ENCODE measurements at places on chromosomes 4 and X.

DNA sequence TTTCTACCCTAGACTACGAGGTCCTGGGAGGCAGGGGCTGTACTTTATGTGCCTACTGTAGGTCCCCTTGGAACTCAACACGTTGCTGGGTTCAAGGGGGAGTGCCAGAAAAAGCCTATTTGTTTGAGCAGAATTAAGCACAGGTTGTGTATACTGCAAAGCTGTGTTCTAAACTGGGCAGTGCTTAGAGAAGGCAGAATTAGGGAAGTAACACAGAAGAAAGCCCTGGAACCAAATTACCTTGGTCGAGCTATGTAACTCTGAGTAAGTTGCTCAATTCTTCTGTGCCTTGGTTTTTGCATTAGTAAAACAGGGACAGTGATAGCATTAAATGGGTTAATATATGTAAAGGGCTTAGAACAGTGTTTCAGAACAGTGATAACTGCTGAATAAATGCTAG, 245.0 kb upstream of the SFRP2 start:
- no peak for DNase-seq

DNA sequence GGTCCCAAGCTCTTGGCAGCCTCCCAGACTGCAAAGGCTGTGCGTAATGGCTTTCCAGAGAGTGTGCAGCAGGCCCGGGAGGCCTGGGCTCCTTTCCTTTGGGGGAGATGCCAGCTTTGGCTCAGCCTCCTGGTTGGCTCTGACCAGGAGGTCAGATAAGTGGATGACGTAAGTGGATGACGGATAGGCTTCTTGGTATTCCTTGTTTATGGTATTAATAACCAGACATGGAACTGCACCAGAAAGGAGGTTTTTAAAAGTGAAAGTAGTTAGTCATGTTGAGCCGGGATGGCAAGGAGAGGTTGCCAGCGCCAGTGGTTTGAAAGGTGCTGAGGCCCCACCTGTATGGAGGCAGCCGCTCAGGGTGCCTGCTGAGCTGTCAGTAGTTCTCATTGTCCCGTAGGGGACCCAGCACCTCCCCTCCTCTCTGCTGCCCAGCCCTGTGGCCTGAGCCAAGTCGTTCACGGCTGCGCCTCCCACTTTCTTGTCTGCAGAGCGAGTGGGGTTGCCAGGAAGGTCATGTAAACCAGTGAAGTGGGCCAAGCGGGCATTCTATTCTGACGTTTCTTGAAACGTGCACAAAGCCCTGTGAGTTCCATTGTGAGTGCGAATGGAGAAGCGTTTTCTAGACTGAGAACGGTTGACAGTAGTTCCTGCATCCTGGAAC, 28.7 kb upstream of the STOX2 start:
- no peak for DNase-seq

DNA sequence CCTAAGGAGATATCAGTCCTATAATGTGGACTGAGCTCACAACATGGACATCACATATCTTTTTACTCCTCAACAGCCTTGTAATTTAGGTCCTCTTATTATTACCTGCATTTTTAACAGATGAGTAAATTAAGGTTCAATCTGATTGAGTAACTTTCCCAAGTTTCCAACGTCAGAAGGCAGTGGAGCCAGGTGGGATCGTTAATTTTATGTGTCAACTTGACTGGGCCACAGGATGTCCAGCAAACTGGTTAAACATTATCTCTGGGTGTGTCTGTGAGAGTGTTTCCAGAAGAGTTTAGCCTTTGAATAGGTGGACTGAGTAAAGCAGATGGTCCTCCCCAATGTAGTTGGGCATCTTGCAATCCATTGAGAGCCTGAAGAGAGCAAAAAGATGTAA, 59.0 kb upstream of the SLIT2 start:
- DNase-seq: no peak

DNA sequence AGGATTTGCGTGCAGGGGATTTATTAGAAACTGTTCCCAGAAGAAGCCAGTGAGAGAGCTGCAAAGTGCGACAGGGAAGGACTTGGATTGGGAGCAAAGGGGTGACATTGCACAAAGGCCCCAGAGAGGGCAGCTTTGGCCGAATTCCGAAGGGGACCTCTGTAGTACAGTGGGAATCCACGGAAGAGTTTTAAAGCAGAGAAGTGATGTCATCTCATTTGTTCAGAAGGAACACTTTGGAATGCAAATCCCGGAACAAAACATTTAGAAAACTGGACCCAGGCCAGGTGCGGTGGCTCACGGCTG, 71.7 kb downstream of the FAM184B start:
- DNase-seq: no peak

GRCh38 chrX:111445485-111445884, 33.5 kb upstream of the DCX start:
- DNase-seq: no peak

GRCh38 chr4:147996859-147997258, 265.0 kb downstream of the ARHGAP10 start:
- no peak for DNase-seq

GRCh38 chrX:23904096-23904495, 3.6 kb downstream of the APOO start:
- no peak for DNase-seq

- DNase-seq: no peak
Observed at GRCh38 chr4:84022564-84022963, 476.5 kb downstream of the NKX6-1 start.

DNA sequence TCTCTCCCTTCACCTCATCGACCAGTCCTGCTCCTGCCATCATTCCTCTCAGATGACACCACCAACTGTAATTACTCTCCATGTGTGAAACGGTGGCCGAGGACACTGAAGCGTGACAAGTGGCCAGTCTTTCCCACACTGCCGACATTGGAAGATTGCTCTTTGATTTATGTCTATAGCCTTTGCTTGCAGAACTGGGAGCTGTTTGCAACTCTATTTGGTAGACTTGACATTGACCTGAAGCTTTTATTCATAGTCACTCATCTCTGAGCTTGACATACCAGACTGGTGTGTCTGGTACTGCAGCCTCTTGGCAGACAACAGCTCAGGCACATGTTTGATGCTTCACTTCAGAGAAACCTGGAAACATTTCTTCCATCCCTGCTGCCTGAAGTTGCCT, 121.8 kb upstream of the GALNT7 start:
- DNase-seq: no peak

Measured in activated T-cell treated with anti-CD3 and anti-CD28 coated beads for 48 hours (primary cell).